ENCODE measurements at places on chromosomes 13 and 19.

DNA sequence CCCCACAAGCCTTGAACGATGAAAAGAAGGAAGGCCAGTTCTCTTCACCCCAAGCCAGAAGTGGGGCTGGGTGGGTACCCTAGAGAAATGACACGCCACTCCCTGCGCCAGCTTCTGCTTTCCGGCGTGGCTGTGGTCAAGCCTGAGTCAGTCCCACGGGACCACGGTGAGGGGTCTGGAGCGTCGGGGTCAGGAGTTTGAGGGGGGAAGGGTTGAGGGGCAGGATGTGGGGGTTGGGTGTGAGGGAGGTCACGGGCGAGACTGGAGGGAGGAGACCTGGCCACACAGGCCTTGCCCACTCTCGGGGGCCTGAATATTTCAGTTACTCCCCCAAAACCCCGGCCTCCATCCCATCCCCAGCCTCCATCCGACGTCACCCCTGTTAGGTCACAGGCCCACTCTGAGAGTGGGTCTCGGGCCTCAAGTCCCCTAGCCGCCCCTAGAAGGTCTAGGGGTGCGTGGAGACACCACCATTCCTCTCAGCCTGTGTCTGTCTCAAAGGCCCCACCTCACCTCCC is 500 bp upstream of the IFI30 start:
- DNase-seq: no peak

GRCh38 chr13:105177265-105177900 is 1358.1 kb downstream of the EFNB2 start:
- no peak for DNase-seq

DNA sequence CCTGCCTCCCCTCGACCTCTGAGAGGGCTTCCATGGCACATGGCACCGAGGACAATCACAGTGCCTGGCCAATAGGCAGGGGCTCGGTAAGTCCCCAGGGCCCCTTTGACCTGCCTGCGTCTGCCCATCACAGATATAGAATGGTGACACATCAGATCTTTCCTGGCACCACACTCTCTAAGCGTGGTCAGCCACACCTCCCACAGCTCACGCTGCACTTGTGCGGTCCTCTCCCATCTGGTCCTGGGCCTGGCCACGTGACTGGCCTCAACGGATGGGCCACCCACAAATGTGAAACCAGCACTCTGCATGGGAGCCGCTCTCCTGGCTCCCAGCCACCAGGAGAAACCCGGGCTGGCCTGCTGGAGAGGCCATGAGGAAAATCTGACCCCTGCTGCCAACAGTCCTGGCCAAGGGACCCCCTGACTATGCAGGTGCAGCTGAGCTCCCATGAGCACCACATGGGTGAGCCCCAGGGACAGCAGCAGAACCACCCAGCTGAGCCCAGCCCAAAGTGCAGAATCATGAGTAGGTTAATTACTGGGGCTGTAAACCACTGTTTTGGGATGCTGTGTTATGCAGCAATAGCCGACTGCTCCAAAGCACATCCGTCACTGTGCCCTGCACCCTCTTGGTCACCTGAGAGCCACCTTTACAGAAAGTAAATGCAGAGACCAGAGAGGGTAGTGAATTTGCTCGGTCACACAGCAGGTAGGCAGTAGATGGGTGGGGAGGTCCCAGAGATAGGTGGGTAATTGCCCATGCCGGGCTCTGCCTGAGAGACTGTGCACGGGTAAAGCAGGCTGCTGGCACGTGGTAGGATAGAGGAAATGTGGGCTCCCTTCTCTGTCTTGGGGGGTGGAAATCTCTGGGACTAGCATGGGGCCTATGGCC is 9.7 kb upstream of the MEF2B start:
- no peak for DNase-seq

GRCh38 chr19:21028969-21029268 is 8.5 kb downstream of the ZNF430 start:
- DNase-seq: no peak

DNA sequence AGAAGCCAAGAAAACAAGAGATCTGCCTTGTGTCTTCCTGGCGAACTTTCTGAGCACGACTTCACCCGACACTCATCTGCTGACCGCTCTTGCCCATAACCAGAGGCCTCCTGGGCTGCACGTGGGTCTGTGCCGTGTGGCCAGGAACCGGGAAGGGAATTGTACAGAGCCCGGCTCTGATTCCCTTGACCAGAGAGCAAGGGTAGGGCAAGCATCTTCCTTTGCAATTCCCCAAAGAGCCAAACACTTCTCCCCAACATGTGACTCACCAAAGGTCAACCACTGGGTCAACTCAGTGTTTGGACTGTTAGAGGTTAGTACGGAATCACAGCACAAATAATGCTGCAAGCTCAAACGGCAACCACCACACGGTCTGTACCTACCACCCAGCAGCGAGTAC is 48.9 kb downstream of the KLF2 start:
- no peak for DNase-seq

DNA sequence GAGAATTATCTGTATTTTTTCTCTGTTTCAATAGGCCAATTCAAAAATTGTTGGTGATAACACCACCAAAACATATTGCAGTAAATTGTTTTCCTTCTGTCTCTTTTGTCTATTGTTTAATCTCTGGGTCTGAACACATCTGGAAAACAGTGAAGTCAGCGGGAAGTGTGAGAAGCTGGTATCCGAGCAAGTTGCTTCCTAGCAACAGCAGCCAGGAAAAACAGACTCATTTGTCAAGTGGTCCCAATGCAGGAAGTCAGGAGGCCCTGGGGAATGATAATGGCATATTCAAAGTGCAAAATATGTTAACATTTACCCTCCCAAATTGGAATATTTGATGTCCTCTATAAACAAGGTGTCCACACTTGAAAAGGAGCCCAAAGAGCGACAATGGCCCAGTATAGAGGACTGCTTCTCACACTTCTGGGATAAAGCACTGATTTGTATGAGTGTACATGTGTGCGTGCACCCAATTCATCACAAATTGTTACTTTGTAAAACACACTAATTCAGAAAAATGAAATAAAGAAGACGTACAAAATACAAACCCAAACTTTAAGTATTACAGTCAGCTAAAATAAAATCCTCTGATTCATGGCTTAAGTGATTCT is 515.0 kb downstream of the TBC1D4 start:
- DNase-seq: no peak

DNA sequence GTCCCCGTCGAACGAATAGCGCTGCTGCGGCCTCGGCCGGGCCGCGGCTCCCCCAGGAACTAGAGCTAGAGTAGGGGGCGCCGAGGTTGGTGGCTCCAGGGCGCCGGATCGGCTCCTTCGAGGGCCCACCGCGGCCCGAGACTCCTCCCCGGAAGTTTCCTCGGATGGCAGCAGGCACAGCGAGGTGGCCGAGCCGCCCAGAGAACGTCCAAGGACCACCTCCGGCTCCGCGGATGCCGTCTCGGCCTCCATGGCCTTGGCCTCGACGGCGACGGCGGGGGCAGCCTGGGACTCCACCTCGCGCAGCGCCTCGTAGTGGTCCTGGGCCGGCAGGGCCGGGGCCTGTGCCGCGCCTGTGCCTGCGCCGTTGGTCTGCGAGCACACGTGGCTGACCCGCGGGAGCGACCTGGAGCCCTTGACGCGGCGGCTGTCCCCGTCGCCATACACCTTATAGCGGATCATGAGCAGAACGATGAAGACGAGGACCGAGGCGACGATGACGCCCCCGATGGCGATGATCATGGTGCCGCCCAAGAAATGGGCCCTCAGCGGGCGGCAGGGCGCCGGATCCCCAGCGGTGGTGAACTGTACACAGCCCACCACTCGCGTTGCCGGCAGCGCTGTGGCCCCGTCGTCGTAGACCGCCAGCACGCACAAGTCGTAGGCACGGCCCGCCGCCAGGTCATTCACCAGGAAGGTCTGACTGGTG is 11.8 kb downstream of the IFNL1 start:
- no peak for DNase-seq

DNA sequence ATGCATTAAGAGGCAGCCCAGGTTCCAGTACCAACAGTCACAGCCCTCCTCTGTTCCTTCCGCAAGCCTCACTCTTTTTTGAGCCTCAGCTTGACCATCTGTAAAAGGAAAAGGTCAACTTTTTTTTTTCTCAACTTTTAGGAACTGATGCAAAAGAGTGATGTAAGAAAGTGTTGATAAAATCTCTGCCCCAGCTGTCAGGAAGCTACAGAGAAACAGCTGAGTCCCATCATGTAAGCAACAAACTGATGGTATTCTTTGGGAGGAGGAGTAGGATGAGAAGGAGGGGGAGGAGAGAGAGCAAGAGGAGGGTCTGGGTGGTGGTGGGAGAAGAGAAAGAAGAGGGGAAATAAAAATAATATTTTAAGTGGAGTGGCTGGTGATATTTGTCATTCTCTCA is 233.9 kb upstream of the TSHZ3 start:
- DNase-seq: no peak

DNA sequence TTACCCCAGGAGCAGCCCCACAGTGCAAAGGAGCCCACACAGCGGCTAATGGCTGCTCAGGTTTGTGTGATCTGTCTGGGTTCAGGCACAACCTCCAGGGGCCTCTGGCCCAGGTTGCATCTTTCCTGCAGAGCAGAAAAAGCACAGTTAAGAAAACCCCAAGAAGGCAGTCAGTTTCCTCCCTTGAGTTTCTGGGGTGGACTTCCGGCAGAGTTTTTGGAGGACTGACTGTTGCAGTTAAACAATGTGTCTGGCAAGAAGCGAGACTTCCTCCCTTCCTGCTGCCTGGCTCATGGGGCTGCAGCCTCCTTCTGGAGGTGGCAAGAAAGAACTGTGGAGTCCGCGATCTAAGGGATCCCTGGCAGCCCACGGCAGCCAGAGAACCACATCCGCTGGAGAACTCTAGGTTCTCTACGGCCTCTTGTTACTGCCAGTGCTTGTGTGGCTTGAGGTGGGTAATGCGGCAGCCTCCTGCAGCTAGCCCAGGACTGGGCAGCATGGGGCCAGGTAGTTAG is 114.4 kb downstream of the ZDHHC20 start:
- DNase-seq: no peak

GRCh38 chr13:99962242-99962641 is 9.3 kb downstream of the ZIC5 start:
- no peak for DNase-seq

DNA sequence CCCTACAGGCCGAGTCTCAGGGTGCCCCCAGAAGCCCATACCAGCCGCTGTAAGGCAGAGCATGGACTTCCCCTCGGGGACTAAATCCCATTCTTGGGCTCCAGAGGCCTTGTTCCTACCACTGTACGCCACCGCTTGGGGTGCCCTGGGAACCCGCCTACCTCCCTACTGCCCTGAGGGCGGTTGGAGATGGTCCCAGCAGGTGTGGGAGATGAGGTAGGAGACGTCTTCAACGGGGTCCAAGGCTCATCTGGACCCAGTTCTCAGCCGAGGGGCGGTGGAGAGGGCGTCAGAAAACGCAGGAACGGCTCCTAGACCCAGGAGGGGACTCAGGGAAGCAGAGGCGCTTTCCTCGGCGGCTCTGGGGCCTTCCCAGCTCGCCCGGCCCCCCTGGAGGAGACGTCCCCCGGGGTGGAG is 833 bp upstream of the ZIK1 start:
- DNase-seq: no peak

DNA sequence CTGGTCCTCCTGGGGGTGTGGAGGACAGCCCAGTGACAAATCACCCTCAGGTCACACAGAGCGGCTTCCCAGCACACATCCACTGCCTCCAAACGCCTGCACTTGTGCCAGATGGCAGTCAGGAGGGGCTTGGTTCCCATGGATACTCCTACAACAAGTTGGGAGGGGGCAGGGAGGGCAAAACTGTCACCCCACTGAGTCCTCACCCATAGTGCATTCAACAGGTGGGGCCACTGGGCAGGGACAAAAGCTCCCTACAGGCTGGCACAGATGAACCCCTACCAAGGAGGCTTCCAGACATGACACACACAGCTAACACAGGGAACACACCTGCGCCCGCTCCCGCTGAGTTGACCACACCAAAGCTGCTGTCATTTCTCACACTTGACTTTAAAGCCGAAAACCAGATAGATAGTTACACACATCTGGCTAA is 120.5 kb downstream of the STK24 start:
- no peak for DNase-seq

DNA sequence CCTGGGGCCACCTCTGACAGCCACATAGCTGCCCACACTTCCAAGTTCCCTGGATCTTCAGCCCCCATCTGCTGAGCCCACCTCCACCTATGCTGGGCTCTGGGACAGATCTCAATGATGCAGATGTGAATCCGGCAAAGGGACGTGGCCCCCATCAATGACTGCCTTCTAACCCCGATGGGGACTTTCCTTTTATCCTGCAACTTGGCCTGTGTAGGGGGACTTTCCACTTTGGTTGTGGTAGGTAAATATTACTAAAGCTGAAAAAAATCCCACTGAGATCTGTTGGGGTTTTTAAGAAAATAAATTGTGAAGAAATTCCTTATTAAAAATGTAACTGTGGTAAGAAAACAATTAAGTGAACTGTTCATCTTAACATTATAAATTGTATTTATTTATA is 20.8 kb upstream of the ASPDH start:
- DNase-seq: no peak

- no peak for DNase-seq
These were observed 17.0 kb downstream of the CATSPERG start for GRCh38 chr19:38352611-38353010.

GRCh38 chr13:31236211-31236786 is 36.5 kb downstream of the B3GLCT start:
- DNase-seq: no peak

DNA sequence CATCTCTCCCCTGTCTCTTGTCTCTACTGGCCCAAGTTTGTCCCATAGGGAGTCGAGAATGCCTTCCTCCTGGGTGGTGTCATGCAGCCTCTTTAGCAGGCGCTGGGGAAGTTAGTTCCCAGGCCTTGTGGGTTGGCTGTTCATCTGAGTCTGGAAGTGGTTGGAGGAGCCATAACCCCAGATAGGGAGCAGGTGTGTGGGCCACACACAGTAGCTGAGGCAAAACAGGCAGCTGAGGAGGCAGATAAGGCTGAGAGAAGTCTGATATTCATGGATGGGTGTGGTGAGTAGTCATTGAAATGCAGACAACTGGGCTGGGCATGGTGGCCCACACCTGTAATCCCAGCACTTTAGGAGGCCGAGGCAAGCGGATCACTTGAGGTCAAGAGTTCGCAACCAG is 40.9 kb upstream of the KPNA3 start:
- no peak for DNase-seq

DNA sequence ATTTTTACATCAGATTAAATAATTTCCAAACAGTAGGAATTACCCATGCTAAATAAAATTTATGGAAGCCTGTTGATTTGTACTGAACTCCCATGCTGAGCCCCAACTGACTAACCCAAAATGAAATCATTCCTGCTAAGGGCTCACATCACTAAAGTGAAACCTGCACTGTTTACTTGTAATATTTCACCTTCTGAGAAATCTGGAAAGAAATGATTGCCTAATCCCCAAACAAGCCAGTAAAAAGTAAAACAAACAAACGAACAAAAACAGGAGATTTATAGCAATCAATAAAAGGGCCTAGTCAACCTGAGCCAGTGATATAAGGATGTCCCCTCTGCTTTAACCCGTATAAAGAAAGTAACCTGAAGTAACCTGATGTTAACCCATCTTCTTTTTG is 1599.8 kb downstream of the OLFM4 start:
- DNase-seq: no peak

GRCh38 chr13:40514802-40515201 is 151.6 kb downstream of the FOXO1 start:
- DNase-seq: no peak

- DNase-seq: no peak
These were observed 14.2 kb downstream of the NDUFA11 start for GRCh38 chr19:5889288-5889971.

All from stimulated activated CD4-positive, alpha-beta T cell treated with anti-CD3 and anti-CD28 coated beads, Interleukin-1b, Interleukin-23, amount 100 ng/mL, for 4 hours (primary cell).